ENCODE measurements at places on chromosomes 2 and 18.

DNA sequence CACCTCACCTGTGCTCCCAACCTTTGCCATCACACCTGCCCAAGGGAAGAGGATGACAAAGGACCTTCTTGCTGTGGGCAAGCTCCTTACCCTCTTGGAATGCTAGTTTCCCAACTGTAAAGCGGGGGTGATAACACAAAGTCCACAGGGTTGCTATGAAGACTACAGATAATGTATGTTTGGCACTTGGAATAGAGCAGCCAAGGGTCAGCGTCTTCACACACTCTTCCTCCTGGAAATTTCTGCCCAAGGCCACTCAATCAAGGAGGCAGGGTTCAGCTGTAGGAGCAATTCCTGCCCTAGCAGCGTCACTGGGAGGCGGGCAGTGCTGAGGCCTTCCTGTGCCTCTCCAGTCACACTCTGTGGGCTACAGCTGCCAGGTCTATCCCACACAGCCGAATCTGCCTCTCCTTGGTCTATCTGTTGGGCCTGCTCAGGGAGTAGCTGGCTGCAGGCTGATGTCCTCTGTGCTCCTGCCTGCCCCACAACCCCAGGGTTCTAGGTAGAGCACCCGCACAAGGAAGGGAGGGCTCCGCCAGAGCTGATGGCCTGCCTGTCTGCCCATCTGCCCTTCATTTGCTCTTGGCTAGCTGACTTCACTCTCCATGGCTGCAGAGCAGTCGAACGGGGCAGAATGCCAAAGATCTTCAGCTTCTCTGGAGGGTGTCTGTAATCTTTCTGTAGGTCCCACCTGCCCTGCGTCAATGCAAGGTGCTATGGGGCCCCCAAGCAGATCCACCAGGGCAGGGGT lies 91.9 kb downstream of the MRO start:
- DNase-seq: no peak

DNA sequence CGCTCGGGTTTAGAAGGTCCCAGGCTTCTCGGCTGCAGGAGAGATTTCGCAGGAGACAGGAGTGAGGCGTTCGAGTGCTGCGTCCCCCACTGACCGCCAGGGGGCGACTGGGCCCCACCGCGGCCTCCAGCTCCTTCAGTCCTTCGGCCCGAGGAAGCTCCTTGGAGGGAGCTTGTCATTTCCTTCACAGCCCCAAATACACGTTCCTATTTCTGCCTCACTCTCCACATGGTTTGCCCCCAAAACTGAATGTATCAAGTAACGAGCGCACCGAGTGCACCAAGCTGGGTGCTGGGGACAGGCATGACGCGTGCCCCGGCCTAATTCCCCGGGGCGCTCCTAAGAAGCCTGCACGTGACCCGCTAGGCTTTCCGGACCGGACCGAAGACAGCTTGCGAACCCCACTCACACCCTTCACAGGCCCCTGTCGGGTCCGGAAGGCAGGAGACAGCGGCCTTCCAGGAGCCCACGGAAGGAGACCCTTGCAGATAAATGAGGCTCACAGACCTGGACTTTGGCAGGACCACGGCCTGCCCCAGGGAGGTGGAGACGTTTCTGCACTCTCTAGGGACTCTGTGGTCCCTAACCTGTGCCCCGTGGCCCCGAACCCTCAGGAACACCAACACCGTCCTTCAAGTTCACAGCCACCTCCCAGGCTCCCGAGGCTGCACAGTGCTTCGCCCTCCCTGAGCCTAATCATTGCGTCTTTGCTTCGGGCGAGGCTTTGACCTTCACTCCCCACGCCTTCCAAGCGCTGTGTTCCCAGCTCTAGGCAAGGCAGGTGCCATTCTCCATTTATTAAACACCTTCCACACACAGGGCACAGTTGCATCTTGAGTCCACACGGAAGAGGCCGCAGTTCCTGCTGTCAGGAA lies 13.0 kb upstream of the FAHD2A start:
- DNase-seq: peak; percentile 34

DNA sequence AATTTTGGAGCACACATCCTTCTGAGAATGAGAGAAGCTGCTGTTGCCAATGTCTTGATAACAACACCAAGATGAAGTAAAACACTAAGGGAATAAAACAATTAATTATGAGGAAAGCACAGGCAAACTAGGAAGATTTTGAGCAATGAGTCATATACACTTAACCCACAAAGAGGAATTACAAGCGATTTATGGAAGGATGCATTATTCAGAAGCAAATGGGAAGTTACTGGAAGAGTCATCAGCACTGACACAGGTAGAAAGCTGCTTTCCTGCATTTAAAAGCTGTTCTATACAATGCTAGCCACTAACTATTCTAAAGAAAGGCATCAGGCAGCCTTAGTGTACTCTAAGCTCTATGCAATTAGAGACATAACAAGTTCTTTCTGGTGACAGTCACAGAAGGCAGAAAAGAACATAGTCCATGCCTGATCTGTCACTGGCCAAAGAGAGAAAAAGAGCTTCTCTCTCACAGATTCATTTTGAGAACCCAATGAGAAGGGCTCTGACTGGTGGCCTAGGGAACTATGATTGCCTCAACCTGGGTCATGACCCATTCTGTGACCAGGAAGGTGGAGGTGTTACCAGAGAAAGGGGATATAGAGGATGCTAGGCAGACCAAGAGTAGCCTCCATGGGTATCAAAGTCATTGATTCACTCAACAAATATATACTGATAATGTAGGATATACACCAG lies 45.4 kb downstream of the M1AP start:
- DNase-seq: no peak

- no peak for DNase-seq
These were observed 65.5 kb downstream of the SPP2 start for GRCh38 chr2:234116010-234116409.

DNA sequence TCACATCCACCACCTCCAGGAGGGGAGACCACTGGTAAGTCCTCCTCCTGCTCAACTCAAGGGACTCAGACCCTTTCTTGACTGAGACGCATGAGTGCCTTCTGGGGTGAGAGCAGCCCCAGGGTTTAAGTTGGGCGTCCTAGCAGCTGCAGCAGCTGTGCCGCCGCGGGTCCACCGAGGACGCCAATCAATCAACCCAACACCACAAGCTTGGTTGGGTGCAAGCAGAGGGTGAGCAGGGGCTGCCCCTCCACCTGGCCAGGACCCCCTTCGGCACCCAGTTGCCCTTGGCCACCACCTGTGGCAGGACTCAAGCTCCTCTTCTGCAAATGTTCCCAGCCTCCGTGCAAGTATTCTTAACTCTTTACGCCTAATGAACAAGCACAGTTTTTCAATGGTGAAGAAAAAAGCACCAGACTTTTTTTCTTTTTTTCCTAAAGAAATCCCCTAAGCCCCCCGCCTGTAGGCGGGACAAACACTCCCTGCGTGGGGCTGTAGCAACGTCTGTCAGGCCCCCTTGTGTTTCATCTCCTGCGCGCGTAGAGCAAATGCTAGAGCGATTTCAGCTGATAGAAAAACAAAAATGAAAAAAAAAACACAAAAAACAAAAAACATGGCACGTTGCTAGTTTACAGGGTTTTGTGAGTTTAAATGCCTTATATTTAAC lies 197.1 kb downstream of the LOXHD1 start:
- DNase-seq: no peak

- no peak for DNase-seq
These were observed 103.0 kb downstream of the BMPR2 start for GRCh38 chr2:202479090-202479489.

- no peak for DNase-seq
These were observed 11.6 kb upstream of the RPRD1A start for GRCh38 chr18:36078751-36079529.

GRCh38 chr2:84904717-84905174 lies 710 bp upstream of the TMSB10 start:
- DNase-seq: peak; percentile 17

Data from NCI-H2171 treated with DMSO at 0.1 percent for 48 hours (cell line).